ENCODE measurements at places on chromosomes 7 and 10.
A peak's percentile ranks its signal among the peaks of the same experiment; 100 is the strongest.

- no peak for DNase-seq
These were observed 100.4 kb downstream of the TAX1BP1 start for GRCh38 chr7:27840313-27840712.

DNA sequence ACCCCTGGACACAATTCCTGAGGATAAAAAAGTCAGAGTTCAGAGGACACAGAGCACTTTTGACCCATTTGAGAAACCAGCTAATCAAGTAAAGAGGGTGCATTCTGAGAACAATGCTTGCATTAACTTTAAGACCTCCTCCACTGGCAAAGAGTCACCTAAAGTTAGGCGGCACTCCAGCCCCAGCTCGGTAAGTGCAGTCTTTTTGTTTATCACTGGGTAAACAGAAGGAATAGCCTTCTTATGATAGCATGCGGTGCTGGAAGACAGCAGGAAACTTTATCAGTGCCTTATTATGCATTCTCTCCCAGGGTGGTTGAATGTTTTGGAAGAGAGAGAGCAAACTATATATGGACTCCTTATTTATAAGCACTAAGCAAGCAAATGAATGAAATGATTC, 130.5 kb downstream of the CDK14 start:
- DNase-seq, result no peak

DNA sequence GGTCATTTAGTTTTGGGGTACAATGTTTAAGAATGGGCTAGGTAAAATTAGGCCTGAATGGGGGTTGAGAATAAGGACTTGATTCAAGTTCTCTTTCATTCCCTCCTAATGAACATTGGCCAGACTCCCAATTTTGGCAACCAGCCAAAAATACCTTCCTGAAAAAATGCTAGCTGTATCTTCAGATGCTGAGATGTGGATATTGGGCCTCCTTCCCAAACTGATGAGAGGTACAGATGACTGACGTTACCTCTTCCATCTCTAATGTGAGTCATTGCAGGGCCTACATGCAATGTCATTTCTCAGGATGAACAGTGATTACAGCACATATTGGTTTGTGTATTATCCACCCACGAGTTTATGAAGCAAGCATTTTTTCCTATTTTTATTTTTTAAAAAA, 151.6 kb downstream of the SND1 start:
- DNase-seq, result no peak

DNA sequence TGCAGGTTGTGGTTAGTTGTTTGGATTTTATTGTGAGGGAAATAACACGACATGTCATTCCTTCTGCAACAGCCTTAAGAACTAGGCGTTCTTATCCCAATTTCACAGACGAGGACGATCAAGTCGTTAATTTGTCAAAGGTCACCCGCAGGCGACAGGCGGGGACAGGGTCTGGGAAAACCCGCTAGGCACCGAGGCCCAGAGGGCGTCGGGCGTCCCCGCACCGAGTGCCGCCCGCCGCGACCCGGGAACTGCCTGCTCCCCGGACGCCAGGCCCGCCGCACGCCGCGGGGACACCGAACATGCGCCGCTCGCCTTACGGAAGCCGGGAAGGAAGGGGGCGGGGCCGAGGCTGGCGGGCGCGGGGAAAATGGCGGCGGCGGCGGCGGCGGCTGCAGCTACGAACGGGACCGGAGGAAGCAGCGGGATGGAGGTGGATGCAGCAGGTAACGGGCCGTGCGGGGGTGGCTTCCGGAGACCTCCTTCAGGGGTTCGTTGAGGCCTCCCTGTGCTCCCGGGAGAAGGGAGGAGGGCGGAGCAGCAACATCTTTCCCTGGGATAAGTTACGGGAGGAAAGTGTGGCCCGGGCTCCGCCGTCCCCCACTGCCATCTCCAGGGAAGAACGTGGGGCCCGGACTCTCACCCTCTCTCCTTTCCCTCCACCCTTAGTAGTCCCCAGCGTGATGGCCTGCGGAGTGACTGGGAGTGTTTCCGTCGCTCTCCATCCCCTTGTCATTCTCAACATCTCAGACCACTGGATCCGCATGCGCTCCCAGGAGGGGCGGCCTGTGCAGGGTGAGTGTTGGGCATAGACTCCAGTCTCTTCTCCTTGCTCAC, at the start of gene COPS6:
TSS of gene COPS6 (plus strand) at position 349 of the 837 bp plus-strand sequence. CDS start at position 371, 22 bp downstream.
- DNase-seq, result peak; percentile 76

DNA sequence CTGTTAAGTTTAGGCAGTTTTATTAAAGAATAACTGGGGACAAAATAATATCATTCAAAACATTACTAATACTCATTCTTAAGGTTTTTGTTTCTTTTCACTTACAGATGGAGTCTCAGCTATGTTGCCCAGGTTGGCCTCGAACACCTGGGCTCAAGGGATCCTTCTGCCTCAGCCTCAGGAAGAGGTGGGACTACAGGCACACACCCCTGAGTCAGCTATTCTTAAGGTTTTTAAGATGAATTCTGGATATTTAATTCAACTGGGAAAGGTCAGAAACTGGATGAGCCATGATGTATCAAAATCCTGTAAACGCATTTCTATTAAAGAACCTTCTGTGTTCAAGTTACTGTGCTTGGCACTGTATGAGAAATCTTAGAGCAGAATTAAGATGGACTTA, 3.5 kb downstream of the OAT start:
- DNase-seq, result no peak

DNA sequence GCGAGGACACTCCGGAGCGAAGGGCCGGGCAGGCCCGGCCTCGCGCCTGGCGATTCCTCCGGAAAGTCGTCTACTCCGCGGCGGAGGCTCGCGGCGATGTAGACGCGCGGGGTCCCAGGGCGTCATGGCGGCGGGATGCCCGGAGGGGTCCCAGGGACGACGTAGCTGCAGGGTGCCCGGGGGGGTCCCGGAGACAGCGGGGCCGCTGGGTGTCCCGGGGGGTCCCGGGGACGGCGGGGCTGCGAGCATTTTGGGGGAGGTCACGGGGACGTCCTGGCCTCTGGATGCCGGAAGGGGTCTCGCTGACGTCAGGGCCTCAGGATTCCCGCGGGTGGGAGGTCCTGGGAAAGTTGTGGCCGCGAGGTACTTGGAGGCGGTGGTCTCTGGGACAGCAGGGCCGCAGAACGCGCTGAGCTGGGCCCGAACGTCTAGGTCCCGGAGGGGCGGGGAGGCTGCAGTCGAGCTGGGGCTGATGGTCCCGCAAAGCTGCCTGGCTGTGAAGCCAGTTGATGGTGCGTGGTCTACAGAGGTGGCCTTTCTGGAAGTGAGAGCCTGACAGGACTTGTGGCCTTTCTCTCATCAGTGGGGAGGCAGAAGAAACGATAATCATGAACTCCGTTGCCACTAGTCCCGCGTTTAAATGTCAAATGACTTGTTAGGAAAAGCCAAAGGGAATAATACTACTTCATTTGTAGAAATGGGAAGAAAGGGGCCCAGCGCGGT, 637 bp downstream of the HSPA14 start:
- DNase-seq, result no peak

DNA sequence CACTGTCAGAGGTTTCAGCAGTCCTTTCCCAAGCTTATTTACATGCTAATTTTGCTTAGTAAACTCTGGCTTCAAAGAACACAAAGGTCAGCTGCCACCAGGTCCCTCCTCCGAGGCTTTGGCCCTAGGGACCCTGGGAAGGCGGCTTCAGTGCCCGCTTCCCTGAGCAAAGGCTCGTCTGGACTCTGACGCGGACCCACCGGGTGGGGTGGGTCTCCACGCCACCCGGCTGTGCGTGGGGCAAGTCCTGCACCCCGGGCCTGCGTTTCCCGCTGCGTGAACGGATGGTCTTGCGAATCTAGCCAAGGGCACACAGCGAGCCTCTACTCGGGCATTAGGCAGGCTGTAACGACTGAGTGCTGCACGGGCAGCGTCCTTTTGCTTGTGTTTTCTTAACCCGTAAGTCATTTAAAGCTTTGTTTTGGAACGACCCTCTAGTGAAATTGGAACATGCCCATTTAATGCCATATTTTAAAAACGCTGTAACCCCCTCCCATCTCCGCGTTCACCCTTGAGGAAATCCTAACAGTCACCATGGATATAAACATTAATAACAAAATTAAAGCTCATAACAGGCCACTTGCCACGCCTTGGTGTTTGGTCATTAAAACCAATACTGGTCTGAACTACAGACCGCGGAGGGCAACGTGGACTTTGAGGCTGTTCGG, 828 bp downstream of the BNIP3 start:
- no peak for DNase-seq

GRCh38 chr7:129525225-129525862, 23.0 kb downstream of the SMKR1 start:
- DNase-seq, result no peak

GRCh38 chr7:16207321-16207720, 214.0 kb downstream of the CRPPA start:
- no peak for DNase-seq

DNA sequence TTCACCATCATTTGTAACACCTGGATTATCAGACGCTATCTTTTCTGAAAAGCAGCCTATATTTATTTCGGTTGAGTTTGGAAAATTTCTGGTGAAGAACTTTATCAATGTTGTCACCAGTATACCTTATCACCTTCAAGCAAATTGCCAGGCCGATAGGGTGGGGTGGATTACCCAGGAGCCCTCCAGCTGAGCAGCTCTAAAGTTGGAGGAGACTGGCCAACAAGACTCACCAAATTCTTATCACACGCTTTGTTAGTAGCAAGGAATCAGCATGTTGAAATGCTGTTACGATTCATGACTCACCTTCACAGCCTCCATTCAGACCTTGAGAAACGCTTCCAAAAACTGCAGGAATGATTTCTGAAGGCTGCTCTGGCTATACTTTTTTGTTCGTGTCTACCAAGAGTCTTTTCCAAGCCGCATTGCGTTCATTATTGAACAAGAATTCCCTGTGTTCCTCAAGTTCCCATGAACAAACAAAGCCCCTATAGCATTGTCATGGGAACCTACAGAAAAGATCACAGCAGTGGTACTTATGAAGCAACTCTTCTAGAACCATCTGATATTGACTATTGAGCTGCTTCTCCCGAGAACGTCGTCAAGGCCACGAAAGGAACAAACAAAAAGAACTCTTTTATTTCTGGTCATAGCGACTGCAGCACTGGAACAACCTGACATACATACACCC, 291.4 kb downstream of the SFMBT2 start:
- DNase-seq, result no peak

GRCh38 chr7:46554688-46555422, 633.8 kb upstream of the IGFBP3 start:
- no peak for DNase-seq

DNA sequence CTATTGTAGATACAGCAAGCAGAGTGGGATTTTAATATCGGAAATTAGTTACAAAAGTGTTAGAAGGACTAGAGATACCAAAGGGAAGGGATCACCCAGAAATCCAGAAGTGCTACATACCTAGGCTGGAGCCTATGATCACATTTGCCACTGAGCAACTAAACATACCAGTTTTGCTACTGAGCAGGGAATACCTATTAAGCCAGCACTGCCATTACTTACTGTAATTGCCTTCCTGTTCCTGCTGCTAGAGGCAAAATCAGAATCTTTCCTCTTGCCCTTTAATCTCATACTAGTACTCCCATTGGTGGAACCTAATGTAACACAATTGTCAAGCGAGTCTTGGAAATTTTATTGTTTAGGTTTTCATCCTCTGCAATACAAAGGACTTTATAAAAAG, 121.7 kb downstream of the ATRNL1 start:
- DNase-seq, result no peak

DNA sequence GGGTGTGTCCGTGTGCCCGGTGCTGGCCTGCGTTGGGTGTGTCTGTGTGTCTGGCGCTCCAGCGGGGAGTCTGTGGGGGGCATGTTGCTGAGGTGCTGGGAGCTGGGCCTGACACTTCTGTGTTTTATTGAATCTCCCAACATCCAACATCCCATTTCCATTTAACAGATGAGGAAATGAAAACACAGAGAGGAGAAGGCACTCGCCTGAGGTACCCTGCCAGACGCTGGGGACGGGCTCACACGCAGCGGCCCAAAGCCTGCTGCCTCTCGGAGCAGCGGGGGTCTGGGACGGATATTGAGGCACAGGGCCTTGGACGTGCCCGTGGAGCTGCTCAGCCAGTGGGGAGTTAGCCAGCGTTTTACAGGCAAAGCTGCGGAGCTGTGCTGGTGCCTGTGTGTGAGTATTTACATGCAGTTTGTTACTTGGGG, 133.9 kb downstream of the DNAJB6 start:
- no peak for DNase-seq

DNA sequence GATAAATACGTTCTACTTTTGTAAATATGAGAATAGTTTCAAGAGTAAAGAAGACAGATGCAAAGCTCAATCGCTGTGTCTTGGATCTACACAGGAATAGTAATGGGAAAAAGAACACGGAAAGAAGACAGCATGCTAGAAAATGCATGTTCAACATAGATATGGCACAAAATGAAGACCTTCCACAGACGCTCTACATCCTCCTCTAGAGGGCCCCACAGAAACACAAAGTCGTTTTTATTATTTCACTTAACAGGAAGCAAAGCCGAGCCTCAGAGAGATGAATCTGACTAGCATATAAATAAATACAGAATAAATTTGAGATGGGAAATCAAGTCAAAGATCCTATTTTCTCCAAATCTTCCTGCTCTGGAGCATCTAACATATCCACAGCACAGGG, 292.6 kb downstream of the PARD3 start:
- DNase-seq, result no peak

DNA sequence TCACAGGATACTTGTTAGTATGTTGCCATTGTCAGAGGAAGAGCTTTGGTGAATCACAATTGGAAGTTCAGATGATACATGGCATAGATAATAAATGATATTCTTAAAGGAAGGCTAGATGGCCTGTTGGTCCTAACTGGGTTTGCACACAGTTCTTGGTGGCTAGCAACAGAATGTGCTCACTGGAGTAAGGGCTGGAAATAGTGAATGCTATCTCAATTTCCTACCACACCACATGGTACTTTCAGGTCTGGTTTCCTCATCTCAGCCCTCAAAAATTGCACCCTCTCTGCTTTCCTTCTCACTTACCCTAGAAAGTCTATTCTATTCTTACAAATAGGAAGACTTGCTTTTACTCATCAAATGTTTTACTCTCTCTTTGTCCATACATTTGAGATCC, 622.5 kb downstream of the ANKRD7 start:
- no peak for DNase-seq

DNA sequence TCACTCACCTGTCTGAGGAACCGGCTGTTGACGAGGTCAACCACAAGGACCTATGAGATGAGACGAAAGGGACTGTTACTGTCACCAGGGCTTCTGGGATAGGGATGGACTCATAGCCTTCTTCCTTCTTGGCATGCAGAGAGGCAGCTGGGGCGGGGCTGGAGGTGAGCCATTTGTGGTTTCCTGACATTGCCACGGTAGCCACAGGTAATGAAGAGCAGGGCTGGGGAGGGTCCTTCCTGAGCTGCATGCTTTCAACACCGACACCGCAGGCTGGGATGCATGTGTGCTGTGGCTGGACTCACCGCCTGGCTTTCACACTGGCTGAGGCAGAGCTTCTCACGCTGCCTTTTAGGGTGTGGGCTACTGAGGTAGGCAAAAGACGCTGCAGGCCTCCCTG, 46.4 kb upstream of the MKRN1 start:
- no peak for DNase-seq

DNA sequence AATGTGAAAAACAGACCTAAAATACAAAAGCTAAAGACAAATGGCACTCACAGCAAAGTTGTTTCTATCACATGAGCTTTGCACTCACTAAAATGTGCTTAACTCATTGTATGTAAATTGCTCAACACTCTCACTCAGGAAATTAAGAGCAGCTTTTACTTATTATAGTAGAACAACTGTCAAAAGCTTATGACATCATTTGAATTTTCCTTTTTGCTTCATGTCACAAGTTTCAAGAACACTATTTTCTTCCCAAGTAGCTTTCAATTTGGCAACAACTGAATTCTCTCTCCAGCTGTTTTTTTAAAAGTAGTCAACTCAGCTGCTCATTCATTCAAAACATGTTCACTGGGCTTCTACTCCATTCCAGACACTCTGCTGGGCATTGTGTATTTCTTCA, 46.9 kb downstream of the ATE1 start:
- no peak for DNase-seq
